ENCODE measurements at places on chromosomes 16 and 17. TPM values are rescaled to one million over a fixed set of nuclear protein-coding genes. Genes with fewer than 3 reads are reported as not detected.

The MEIOC gene
- total RNA-seq: 2.3 TPM

The PYDC1 gene
- total RNA-seq: not detected

The PRSS22 gene
- total RNA-seq: 1.5 TPM

The REXO5 gene
- 4.9 TPM for total RNA-seq

The ARL5C gene
- not detected for total RNA-seq

The OTOP2 gene
- not detected for total RNA-seq

The DRC3 gene
- 1.9 TPM for total RNA-seq

The PDE6G gene
- total RNA-seq: 2.0 TPM

The DHRS7C gene
- total RNA-seq: not detected

The RTN4RL1 gene
- 9.3 TPM for total RNA-seq

The MYOCD gene
- total RNA-seq: 0.97 TPM

The PRPSAP2 gene
- 41.0 TPM for total RNA-seq

The SOX9 gene
- total RNA-seq: 7.7 TPM

The RILP gene
- total RNA-seq: 14.0 TPM

The SPNS3 gene
- not detected for total RNA-seq

The PIRT gene
- not detected for total RNA-seq

The SDR42E2 gene
- total RNA-seq: not detected

The CTF1 gene
- 0.39 TPM for total RNA-seq

The TBC1D3C gene
- total RNA-seq: not detected

The NR1D1 gene
- total RNA-seq: 8.2 TPM

The KCNAB3 gene
- 1.7 TPM for total RNA-seq

The BAIAP2 gene
- total RNA-seq: 117 TPM

The NKD1 gene
- total RNA-seq: 0.15 TPM

The CLEC19A gene
- 0.32 TPM for total RNA-seq

The CIAPIN1 gene
- 69.9 TPM for total RNA-seq

The BCL6B gene
- not detected for total RNA-seq

The TK1 gene
- 242 TPM for total RNA-seq

The MSLN gene
- total RNA-seq: 3.1 TPM

The ANKS4B gene
- total RNA-seq: 0.03 TPM

The CD300LB gene
- not detected for total RNA-seq

The NXN gene
- total RNA-seq: 23.9 TPM

The PRDM7 gene
- not detected for total RNA-seq

The ZFP3 gene
- total RNA-seq: 0.77 TPM

The IKZF3 gene
- not detected for total RNA-seq

All from A549 treated with Mapracorat at 1 μM for 4 hours (cell line).